MCF 10A (cell line): ENCODE measurements at places on chromosomes 7 and 10.
A peak's percentile ranks its signal among the peaks of the same experiment; 100 is the strongest.

- peak; percentile 41 for DNase-seq
Observed at GRCh38 chr7:150356265-150356897, 12.2 kb upstream of the REPIN1 start.

- DNase-seq = no peak
Observed at GRCh38 chr10:110317866-110318850, 13.4 kb upstream of the SMNDC1 start.

DNA sequence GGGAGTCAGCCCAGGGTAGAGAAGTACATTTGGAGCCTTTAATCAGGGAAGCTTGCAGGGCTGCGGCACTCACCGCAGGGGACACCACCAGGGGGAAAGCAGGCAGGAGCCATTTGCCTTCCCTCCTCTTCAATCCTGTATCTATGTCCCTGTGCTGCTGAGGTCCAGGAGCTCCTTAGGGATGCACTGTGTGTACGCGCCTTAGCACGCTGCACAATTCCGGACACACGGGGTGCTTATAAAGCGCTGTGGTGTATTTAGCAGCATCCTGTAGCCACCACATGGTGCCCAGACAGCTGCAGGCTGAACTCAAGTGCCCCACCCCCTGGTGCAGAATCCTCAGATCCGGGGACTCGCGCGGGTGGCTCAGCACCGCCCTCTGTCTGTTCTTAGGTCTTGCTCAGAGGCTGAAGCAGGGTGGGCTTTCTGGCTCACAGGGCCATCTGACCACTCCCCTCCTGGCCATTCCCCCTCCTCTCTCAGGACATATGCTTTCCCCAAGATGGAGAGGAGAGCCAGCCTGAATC, 421.4 kb downstream of the SDK1 start:
- DNase-seq = no peak

GRCh38 chr7:30617359-30617758, 22.7 kb downstream of the GARS1 start:
- no peak for DNase-seq

DNA sequence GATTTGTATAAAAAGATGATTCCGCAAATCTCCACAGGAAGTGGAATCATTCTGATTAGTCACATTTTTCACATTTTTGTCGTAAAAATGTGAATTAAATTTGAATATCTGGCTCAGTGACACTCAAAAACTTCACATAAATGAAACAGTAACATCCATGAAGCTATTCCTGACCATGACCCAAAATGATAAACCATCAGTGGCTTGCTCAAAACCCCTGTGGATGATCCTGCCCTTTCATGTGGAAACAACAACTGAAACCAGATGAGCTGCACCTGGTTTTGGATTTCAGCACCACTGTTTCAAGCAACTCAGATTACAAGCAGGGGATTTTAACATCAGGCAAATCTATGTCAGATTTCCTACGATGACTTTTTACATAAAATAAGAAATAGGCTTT, 80.3 kb downstream of the AMPH start:
- no peak for DNase-seq

DNA sequence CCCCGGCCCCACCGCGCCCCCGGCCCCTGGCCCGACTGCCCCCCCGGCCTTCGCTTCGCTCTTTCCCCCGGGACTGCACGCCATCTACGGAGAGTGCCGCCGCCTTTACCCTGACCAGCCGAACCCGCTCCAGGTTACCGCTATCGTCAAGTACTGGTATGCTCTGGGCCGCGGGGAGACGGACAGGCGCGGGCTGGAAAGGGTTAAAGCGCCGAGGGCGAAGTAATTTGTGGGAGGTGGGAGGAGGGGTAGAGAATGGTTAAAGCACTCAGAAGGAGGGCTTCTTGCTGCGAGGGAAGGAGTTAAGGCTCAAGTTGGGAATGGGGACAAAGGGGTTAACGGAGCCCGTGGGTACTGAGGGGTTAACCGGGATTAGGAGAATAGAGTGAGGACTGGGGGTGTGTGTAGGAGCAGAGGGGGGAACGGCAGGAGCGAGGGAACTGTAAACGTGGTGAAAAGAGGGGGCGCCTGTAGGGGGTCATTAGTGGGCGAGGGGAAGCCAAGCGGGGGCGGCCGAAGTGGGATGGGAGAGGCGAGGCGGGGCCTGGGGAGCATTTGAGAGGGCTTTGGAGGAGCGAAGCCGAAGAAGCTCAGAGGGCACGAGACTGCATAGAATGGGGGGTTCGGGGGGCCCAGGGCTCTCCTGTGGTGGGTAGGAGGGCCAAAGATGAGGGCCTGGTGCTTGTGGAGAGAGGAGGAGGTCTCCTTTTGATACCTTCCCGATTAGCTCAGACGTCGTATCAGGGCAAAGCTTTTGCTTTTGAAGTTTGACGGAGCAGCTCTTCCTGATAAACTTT, 605 bp downstream of the SUFU start:
- DNase-seq = no peak

- no peak for DNase-seq
Observed at GRCh38 chr7:73397521-73398281, 35.9 kb upstream of the FZD9 start.

- no peak for DNase-seq
Observed at GRCh38 chr10:53013201-53013810, 240.7 kb upstream of the MBL2 start.

DNA sequence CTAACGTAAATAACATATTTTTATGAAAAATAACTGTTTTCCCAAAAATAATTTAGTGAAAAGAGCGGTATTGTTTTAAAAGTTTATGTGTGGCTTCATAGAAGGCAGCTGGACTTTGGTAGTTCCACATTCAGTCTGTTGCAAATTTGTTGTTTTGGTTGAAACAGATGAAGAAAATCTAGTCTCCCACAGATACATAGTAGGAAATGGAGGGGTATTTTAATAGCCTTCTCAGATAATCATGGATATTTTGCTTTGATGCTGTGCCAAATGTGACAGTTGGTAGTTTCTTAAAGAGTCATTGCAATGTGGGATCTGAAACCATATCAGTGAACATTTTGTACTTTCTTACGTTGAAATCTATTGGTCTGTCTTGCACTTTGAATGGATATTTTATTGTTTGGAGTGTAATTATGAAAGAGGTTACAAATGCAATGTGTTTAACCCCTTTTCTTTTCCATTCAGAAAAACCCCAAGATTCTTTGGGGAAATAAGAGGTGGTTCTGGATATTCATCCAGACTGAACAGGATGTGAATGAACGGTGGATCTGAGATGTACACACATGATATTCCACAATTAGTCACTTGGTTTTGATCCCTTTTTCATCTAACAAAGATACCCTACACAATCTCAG, 10.4 kb downstream of the ZNF365 start:
- peak; percentile 8 for DNase-seq

- DNase-seq = no peak
Observed at GRCh38 chr10:2899246-2899951, 167.9 kb upstream of the PFKP start.

GRCh38 chr7:90853205-90853604, 257.1 kb downstream of the CDK14 start:
- DNase-seq = no peak

DNA sequence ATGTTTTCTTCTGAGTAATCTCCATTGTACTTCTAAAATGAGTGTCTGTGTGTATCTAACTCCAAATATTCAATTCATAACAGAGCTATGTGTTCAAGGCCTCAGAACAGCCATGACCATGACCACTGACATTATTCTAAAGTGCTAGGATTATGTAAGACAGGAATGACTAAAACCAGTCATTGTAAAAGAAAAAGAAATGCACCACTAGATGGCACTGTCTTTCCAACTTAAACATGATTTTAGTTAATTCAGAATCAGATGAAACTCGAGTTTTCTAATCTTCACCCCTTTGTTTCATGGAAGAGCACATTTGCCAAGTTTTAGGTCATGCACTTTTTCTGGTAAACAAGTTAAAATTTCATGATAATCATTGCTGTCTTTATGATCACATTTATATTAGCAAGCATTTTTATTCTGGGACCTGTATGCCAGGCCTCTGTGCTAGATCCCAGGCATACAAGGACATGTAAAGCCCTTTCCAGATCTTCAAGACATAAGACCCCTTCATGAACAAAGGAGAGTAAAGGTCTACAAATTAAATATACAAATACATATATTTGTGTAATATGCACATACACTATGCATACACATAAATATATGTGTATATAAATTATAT, 26.1 kb upstream of the RSU1 start:
- peak; percentile 74 for DNase-seq

GRCh38 chr10:82150123-82150900, 275.3 kb downstream of the NRG3 start:
- DNase-seq = peak; percentile 65

DNA sequence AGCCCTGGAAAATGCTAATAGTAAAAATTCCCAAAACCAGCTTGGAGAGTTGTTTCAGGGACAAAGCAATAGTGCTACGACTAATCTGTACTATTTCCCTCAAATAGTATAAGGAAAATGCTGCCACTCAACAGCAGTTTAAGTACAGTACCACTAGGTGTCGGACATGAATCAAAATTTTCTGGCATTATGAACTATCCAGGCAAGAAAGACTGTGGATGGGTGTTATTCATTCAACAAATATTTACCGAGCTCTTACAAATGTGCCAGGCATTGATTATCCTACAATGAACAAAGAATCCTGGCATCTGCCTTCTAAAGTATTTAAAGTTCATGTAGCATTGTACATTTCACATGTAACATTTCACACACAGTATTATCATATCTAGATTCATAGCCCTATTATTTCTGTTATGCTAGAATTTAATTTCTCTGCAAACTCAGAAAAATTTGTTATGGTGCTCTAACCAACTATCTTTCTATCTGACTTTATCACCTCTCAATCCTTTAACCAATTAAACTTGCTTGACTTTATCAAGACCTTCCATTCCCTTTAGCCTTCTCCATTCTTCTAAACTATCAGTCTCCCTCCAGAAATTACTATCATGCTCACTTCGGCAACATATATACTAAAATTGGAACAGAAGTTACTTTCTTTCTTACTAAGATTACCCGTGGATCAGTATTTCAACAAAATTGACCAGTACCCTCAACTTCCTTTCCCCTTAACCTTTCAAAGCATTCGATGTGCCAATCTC, 80.6 kb downstream of the ARHGAP21 start:
- DNase-seq = peak; percentile 77

DNA sequence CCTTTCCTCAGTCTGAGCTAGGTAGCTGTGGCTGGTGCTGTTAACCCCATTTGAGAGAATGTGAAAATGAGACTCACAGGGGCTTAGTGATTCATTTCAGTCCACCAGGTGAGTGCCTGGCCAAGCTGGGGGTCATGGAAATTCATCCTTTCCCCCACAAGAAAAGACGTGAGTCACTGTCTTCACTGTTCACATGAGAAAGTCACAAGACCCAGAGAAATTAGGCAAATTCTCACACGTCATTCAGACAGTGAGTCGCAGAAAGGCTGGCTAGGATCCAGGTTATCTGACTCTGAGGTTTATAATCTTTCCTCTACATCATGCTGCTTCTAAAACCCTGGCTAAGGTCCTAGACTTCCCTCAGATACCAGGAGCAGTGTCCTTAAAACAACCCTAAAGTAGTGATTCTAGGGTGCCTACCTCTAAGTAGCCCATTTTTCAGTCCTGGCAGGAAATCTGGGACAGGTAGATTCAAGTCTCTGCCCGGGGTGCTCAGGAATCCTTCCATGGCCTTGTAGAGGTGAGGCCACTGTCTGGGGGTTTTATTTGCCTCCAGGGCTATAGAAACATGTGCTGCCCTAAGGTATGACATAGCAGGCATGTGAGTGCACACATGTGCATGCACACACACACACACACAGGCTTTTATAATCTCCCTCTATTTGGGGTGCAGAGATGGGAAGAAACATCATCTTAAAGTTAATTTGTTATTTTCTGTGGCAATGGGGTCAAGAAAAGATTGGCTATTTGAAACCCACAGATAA, 427.9 kb upstream of the CELF2 start:
- DNase-seq = peak; percentile 90

- DNase-seq = no peak
Observed at GRCh38 chr10:75127471-75127870, 16.0 kb downstream of the SAMD8 start.

DNA sequence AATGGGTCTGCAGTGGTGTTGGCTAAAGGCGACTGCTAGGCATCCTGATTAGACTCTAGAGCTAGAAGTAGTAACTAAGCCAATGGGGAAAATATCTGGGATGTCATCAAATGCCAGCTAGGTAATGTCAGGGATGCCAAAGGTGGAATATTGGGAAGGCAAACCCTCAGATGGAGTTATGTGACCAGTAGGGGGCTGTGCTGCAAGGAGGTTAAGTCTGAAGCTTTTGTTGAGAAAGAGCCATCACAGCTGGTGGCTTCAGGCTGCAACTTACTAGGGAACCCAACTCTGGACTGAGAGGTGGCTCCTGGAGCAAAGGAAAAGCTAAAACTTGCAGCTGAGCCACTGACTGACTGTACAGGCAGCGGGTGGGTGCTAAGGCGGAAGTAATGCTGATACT, 576.9 kb upstream of the GHITM start:
- no peak for DNase-seq

GRCh38 chr10:93334901-93335327, 147.2 kb downstream of the MYOF start:
- peak; percentile 88 for DNase-seq

- DNase-seq = no peak
Observed at GRCh38 chr7:78777829-78778228, 675.6 kb downstream of the MAGI2 start.

DNA sequence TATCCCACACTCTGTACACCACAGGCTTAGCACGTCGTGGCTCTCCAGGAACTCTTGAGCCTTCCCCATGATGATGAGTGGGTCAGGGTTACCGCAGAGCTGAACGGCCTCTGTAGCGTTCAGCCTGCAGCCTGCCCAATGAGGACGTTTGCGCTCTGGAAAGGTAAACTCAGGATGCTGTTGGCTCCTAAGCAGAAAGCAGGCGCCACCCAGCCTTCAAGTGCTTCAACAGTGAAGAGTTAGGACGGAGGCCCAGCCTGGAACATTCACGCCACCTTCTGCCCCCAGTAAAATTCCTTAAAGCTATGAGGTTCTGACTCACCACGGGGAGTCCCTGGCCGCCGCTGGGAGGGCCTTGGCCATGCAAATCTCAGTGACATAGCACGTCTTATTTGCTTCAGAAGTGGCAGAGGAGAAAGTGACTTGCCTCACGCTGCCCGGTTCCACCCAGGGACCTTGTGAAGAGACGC, 161.5 kb upstream of the SH2B2 start:
- DNase-seq = peak; percentile 89

GRCh38 chr10:130941886-130942285, 369.6 kb downstream of the TCERG1L start:
- no peak for DNase-seq

DNA sequence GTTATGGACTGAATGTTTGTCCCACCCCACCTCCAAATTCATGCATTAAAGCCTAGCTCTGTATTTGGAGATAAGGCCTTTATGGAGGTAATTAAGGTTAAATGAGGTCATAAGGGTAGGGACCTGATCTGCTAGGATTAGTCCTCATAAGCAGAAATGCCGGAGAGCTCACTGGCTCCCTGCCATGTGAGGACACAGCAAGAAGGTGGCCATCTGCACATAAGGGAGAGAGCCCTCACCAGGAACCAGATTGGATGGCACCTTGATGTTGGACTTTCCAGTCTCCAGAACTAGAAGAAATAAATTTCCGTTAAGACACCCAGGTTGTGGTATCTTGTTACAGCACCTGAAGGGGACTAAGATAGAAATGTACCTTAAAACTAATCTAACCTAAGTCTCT, 816.1 kb upstream of the C7orf33 start:
- no peak for DNase-seq

- DNase-seq = peak; percentile 34
Observed at GRCh38 chr7:24894429-24895221, 85.4 kb downstream of the OSBPL3 start.
